ENCODE measurements at places on chromosomes 1 and 21. TPM values are rescaled to one million over a fixed set of nuclear protein-coding genes. Genes with fewer than 3 reads are reported as not detected.

SLC1A7 gene
- total RNA-seq = not detected

ZNF670 gene
- total RNA-seq = 8.3 TPM

TMEM52 gene
- total RNA-seq = 0.35 TPM

CGN gene
- 13.2 TPM for total RNA-seq

GPR37L1 gene
- 0.15 TPM for total RNA-seq

IL19 gene
- not detected for total RNA-seq

ADAMTS4 gene
- total RNA-seq = under 0.01 TPM

ADGRL2 gene
- total RNA-seq = 117 TPM

GBP2 gene
- 28.8 TPM for total RNA-seq

KLHDC8A gene
- not detected for total RNA-seq

USH2A gene
- total RNA-seq = 0.05 TPM

DTL gene
- total RNA-seq = 1.1 TPM

ANKRD35 gene
- 0.10 TPM for total RNA-seq

IGSF9 gene
- total RNA-seq = not detected

ADAM15 gene
- total RNA-seq = 137 TPM

HES2 gene
- total RNA-seq = 5.8 TPM

RGS16 gene
- total RNA-seq = under 0.01 TPM

C1orf87 gene
- total RNA-seq = 0.17 TPM

KRTAP11-1 gene
- total RNA-seq = not detected

TAL1 gene
- 0.35 TPM for total RNA-seq

CCDC28B gene
- total RNA-seq = 6.9 TPM

S100A6 gene
- total RNA-seq = 2,979 TPM

SLFNL1 gene
- total RNA-seq = 0.65 TPM

NUP210L gene
- total RNA-seq = 0.05 TPM

GUCA2B gene
- not detected for total RNA-seq

C1orf115 gene
- total RNA-seq = 10.7 TPM

LRRC71 gene
- not detected for total RNA-seq

TAS1R1 gene
- not detected for total RNA-seq

CSF3R gene
- 0.15 TPM for total RNA-seq

AGMAT gene
- 5.6 TPM for total RNA-seq

PEX14 gene
- total RNA-seq = 10.2 TPM

PLPP3 gene
- total RNA-seq = 9.9 TPM

GBP1 gene
- total RNA-seq = 50.0 TPM

AMIGO1 gene
- total RNA-seq = 4.1 TPM

OR2W3 gene
- total RNA-seq = not detected

PSRC1 gene
- total RNA-seq = 1.5 TPM

All from renal cortical epithelial cell (primary cell).